ENCODE measurements at places on chromosomes 4 and X.

DNA sequence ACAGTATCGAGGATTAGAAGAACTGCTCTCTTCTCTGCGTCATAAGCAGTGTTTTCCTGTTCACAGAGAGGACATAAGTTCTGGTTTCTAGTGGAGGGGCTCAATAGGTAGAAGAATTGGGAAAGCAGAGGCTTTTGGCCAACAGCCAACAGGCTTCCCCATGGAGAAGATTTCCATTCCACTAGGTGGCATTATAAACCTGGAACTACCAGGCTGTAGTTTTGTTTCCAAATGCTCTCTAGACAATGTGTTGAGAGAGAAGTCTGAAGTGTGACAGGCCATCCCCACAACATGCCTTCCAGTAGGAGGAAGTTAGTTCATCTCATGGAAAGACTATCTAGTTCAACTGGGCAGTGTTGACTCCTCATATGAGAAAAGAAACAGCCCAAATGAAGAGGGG, 63.8 kb upstream of the ANXA10 start:
- DNase-seq = no peak

- DNase-seq = no peak
Observed at GRCh38 chr4:186823989-186824388, 100.3 kb upstream of the FAT1 start.

DNA sequence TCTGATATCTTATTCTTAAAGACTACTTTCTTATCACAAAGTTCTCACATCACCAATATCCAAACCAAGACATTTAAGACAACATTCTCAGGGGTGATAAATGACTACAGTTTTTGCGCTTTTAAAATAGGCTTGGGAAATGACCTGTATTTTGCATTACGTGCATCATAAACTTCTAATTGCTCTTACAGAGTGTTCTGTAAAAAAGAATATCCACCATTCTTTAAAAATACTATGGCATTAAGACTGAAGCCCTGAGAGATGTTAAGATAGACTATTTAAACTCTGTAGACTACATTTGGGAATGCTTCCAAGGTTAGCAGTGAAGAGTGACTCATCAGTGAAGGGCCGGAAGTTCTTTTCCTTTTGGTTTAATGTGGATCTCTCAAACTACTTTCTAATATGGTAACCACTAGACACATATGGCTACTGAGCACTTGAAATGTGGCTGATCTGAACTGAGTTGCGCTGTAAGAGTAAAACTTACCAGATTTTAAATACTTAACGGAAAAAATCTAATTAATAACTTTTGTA, 518.8 kb upstream of the FTHL17 start:
- DNase-seq = peak; percentile 77

GRCh38 chr4:15976456-15977447, 13.8 kb upstream of the FGFBP2 start:
- DNase-seq = no peak

GRCh38 chr4:168388890-168389289, 70.3 kb upstream of the DDX60 start:
- DNase-seq = peak; percentile 83

- DNase-seq = no peak
Observed at GRCh38 chrX:42422961-42423360, 355.0 kb downstream of the PPP1R2C start.

GRCh38 chr4:38663090-38663800, 754 bp upstream of the KLF3 start:
- peak; percentile 40 for DNase-seq

DNA sequence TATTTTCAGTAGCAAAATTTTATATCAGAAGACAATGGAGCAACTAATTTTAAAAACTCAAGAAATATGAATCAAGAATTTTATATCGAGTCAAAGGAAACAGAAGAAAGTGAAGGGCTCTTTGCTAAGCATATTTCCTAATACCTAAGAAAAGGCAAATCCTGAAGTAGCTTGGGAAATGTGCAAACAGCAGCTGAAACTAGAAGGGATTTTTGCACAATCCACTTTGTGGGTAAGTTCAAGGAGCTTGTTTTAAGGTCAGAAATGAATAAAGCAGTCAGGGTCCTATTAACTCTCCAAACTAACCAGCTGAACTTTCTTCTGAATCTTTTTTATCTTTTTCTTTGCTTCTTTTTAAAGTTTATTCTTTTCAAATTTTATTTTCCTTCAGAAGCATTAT, 500.9 kb upstream of the CXorf51A start:
- no peak for DNase-seq

GRCh38 chr4:16075975-16076757, 7.7 kb downstream of the PROM1 start:
- no peak for DNase-seq

DNA sequence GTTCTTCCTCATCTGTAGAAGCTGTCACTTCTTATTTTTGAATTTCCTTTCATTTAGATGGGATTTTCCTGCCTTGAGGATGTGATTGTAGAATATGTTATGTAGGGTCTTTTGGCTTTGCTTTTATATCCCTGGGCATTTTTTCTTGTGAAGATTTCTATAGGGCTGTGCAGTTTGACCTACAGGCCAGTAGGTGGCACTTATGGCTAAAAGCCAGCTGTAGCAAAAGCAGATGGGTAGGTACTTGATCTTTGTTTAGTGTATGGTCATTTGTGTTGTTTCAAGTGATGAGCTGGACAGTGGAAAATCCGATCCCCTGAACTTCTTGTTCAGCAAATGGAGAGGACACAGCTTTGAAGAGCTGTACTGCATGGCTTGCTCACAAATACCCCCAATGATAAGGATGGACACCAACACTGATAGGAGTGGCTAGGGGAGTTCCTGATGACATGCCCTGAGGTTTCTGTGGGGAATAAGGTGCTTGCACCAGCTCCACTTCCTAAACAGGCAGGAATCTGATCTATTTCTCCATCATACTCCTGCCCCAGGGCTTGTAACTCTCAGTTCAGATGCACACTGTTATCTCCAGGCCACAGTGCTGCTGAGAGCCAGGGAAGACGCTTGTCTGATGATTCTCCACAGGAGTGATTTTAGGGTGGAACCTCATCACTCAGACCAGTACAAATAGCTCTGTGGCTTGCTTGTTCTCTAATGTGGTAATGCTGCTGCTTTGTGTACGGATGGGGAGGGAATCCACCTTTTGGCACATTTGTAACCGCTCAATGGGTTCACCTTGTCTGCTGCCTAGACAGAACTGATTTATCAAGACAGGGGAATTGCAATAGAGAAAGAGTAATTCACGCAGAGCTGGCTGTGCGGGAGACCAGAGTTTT, 417.1 kb upstream of the MAGEB16 start:
- DNase-seq = peak; percentile 17

DNA sequence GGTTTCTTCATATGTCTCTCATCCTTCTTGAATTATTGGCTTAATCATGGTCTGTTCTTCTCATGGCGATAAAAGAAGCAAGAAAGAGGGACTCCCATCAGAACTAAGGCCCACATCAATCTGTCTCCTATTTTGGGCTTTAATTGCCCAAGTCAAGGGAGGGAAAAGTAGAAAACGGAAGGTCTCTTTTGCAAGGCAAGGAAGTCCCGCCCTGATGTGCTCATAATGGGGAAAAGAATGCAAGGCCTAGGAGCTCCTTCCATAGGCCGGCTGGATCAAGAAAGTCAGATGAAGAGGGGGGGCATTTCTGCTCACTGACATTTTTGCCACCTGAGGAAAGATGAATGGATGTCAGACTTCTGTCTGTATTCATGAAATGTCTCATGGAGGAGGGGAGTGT, 127.7 kb upstream of the RPS6KA3 start:
- no peak for DNase-seq

GRCh38 chrX:44247468-44247867, 96.0 kb downstream of the EFHC2 start:
- DNase-seq = no peak

GRCh38 chr4:85761803-85762528, 287.0 kb downstream of the ARHGAP24 start:
- DNase-seq = no peak

- DNase-seq = no peak
Observed at GRCh38 chr4:175514174-175514573, 297.9 kb downstream of the GPM6A start.

- DNase-seq = peak; percentile 49
Observed at GRCh38 chr4:65624651-65625050, 45.6 kb downstream of the EPHA5 start.

DNA sequence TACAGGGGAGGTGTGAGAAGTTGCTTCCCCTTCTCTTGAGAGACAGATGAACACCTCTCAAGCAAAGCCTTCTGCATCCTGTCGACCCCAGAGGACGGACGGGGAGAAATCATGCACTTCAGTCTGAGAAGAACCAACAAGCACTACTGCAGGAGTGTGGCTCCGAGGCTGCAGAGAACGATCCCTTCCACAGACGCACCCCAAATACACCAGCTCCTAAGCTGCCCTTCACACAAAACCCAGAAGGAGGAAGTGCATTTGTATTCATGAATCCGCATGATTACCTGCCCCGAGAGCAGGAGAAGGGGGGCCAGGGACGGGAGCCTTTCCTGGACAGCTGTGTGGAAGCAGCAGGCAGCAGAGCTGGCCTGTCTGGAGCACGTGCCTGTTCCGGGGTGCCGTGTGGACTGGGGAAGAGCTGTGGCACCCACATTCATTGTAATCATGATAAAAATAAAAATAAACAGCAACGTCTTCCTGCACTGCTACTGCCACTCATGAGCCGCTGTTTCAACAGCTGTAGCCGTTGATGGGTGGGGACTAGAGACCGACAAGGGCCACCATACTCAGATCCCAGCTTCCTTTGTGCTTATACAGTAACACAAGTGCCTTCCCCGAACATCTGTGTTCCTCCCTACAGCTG, 42.9 kb downstream of the ACSL1 start:
- no peak for DNase-seq

DNA sequence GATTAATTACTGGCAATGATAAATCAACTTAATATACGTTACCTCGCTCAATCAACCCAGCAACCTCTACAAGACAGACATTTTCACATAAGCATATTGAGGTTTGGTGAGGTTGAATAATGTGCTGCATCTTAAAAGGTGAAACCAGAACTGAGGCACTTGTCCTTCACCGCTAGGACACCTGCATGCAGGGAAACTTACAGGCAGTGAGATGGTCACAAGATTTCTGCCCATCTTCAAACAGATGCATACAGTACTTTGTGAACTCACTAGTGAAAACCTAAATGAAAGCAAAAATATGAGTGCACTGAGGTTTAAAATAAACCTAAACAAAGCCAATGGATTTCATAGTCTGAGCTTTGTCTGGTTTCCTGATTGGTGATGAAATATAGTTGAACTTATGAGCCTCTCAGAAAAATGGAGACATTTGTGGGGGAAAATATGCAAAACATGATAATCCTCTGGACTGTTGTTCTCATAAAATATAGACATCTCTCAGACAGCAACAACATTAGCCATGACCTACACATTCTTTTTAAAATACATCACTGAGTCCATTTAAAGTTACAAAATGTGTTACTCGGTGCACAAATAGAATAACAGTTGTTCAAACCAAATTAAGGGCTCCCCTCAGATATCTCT, 20.9 kb upstream of the PRSS12 start:
- DNase-seq = peak; percentile 80

GRCh38 chr4:8610858-8611616, 18.5 kb downstream of the CPZ start:
- DNase-seq = no peak

DNA sequence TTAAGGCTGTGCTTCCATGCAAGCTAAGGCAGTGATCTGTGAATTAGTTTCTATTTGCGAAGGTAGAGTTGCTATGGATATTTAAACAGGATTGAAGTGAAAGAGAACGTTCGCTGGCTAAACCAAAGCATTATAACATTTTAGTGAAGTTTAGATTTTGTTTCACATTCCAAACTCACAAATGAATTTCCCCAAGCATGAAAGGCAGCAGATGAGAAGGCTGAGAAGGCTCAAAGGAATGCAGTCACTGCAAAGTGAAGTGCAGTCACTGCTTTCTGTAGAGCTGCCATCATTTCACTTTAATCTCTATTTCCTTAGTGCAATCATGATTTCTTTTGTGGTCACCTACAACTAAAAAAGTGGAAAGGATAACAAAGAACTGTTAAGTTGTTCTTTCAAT, 334.7 kb upstream of the NR3C2 start:
- peak; percentile 54 for DNase-seq

- DNase-seq = no peak
Observed at GRCh38 chr4:144562019-144562705, 83.8 kb upstream of the HHIP start.

DNA sequence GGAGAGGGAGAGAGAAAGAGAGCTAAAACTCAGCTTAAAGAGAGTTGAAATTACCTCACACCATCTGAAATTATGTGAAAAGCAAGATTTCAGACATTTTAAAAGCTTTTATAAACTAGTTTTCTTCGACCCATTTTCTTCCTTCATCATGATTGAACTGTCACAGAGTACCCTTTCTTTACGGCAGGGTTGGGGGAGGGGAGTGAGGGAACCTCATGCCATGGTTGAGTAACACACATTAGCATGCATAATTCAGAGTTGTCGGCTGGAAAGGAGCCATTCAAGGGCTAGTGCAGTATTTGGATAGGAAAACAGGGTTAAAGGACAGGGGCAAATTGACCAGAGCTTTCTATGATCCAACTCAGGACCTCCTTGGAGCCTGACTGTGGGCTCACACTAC, 46.2 kb downstream of the PCDH19 start:
- DNase-seq = no peak

DNA sequence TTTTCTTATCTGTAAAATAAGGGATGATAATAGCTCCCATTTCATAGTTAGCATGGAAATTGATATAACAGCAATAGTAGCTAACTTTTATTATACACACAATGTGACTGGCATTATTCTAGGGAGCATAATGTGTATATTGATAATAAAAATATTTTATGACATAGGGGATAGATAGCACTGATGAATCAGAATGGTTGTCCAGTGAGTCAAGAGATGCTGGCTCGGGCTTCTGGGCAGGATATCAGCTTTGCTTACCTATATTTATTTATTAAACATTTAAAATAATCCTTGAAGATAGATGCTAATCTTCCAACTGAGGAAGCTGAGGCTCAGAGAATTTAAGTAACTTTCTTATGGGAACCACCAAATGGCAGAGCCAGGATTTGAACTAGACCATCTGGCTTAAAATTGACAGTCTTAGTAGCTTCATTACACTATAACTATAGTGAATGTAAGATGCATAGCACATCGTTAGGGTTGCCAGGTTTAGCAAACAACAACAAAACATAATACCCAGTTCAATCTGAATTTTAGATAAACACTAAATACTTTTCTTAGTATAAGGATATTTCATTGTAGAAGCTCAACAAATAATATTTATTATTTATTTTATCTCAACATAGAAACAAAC, 2.7 kb downstream of the AFP start:
- DNase-seq = no peak

DNA sequence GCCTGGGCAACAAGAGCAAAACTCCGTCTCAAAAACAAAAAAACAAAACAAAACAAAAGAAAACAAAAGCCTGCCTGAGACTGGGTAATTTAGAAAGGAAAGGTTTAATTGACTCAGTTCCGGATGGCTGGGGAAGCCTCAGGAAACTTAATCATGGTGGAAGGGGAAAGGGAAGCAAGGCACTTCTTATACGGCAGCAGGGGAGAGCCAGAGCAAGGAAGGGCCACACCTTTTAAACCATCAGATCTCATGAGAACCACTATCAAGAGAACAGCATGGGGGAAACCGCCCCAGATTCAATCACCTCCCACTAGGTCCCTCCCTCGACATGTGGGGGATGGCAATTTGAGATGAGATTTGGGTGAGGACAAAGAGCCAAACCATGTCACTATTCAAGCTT, 122.2 kb downstream of the UBE2K start:
- no peak for DNase-seq

- DNase-seq = peak; percentile 1
Observed at GRCh38 chr4:69984030-69984443, 11.7 kb upstream of the STATH start.

GRCh38 chr4:101346351-101347266, 717 bp downstream of the PPP3CA start:
- peak; percentile 72 for DNase-seq
